NCI-H1092 treated with DMSO at 0.1 percent for 48 hours (cell line): ENCODE measurements at places on chromosomes 3 and 15.

DNA sequence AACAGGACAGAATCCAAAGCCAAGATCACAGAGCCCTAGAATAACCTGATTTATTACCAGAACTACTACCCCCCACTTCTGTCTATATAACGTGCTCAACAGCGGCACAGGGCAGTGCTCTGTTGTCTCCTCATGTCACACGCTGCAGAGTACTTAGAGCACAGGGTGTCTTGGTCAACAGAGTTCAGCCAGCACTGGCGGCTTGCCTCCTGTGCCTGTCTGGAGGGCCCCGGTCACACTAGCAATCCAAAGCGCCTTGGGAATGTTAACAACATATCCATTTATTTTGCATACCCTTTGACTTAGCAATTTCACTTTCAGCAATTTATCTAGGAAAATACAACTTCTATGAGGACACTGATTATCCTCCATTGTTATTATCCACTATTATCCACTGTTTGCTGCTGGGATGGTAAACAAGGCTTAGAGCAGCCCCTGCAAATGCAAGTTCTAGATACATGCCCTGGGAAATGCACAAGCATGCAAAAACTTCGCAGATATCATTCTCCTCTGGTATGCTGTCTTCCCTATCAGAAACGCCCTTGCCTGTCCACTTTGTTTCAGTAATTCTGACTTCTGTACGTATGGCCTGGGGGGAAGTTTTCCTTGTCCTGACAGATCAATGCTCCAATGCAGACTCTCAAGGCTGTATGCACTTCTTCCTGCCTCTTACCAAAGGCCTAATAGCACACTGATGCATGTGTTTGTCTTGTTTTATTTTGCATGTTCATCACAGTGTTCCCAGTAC, 86.2 kb upstream of the OCA2 start:
- DNase-seq: no peak

GRCh38 chr3:90121326-90121725, 1013.9 kb downstream of the EPHA3 start:
- no peak for DNase-seq

GRCh38 chr3:138445236-138445635, 10.8 kb downstream of the ESYT3 start:
- DNase-seq: no peak

GRCh38 chr3:54225841-54226528, 103.6 kb downstream of the CACNA2D3 start:
- peak; percentile 8 for DNase-seq

DNA sequence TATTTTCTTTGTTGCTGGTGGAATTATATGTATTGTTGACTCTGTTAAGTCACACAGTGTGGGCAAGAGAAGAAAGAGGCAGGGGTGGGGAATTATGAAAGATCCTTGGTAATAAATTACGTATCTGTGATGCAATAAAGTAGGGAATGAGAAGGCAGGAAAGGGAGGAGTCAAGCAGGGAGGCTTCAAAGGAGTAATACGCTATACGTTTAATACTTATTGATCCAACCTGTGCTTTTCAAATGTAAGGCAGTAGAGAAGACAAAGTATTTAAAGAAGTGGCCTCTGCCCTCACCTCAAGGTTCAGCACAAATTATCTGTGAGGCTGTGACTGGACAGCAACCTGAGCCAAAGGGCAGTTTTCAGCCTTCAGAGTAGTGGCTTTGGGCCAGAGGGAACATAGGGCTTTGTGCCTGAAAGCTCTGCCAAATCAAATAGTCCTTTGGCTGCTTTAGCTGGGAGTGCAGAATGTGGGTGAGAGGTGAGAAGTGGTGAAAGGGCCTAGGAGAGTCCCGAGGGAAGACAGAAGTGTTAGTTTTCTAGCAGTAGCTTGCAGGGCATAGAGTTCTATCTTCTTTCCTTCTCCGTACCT, 1.2 kb upstream of the PLIN1 start:
- peak; percentile 83 for DNase-seq

GRCh38 chr3:194255252-194256039, 95.7 kb downstream of the CPN2 start:
- DNase-seq: no peak

DNA sequence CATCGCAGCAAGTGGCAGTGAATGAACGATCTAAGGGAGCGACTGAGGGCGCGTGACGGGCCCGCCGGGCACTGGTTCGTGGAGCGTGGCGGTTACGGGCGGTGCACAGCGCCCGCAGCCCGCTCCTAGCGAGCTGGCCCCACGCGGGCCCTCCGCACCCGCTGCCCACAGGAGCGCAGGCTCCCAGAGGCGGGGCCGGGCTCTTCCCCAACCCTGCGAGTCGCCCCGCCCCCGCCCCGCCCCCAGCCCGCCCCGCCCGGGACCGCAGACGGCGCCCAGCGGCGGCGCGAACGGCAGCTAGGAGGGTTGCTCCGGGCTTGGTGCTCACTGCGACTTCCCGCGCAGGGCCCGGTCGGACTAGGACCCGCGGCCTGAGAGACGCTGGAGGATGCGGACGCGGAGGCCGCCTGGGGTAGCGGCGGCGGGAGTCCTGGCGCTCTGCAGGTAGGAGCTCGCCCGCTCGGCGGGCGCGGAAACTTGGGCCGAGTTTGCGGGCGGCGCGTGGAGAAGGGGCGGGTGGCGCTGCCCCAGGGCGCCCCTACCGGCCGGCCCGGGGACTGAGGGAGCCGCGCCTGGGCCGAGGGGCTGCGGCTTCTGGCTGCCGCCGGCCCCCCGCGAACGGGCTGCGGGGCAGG, at the start of gene C15orf39:
C15orf39 (plus strand) TSS at position 267 of the 635 bp plus-strand sequence. CDS start 4,167 bp downstream, outside the sequence.
- peak; percentile 52 for DNase-seq

DNA sequence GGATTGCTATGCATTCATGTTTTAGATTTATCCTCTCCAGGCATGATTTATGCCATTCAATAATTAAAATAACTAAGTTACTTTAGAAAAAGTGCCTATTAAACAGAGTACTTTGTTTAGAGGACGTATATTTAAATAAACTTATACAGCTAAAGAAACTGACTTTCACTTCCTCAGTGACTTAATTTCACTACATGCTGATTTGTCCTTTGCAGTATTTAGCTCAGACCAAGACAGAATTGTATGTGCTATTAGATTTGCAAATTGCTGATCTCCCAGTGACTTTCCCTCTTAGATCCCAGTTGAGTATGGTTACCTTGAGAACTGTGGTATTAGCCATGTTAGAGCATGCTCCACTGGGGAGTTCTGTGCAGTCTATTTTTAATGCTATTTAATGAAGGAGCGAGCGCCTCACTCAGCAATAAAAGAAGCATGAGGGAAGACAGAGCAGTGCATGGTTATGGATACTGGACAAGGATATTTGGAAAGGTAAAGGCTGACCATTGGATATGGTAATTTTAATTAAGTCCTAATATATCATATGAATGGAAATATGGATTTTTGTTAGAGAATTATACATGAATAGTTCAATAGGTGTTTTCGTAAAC, 2.7 kb downstream of the ARPP21 start:
- DNase-seq: no peak

- DNase-seq: peak; percentile 32
Measured at GRCh38 chr15:58454950-58455401, 23.2 kb downstream of the LIPC start.

GRCh38 chr3:112773864-112774263, 72.8 kb downstream of the CD200R1L start:
- no peak for DNase-seq

- no peak for DNase-seq
Measured at GRCh38 chr3:37985637-37986320, 4.8 kb upstream of the VILL start.

- DNase-seq: no peak
Measured at GRCh38 chr3:190192739-190193138, 72.0 kb upstream of the P3H2 start.

DNA sequence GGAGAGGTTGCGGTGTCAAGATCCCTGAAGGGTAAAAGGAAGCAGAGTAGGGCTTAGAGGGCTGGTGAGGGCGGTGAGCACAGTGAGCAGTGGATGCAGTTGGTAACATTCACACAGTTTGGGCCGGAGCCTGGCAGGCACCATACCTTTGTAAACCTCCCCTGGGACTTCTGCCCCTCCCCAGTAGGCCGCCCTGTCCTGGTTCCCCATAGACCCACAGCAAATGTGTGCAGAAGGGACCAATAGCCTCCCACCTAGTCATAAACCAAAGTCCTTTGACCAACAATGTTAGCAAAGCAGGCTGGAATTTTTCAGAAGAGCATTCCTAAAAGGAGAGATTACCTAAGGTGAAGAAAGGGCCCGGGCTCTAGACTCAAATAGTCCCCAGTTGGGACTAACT, 1.7 kb upstream of the PHGR1 start:
- DNase-seq: no peak

DNA sequence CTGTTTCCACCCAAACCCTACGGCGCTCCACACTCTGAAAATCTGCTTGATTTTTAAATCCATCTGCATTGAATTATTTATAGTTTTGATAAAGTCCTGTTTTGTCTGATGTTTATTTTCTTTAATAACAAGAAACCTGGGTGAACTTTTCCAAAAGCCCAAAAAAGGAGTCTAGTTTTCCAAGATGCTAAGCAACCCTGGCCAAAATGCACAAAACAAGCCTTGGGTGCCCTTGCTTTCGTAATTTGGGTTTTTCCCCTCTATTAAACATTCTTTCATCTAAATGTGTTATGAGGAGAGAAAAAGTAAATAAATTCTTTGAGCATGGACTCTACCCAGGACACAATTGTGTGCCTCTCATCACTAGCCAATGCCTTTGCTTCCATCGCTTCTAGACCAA, 468.9 kb downstream of the MCTP2 start:
- no peak for DNase-seq

GRCh38 chr15:39887832-39888231, 32.2 kb downstream of the GPR176 start:
- no peak for DNase-seq
